ENCODE measurements at places on chromosomes 3 and 15. TPM values are rescaled to one million over a fixed set of nuclear protein-coding genes. Genes with fewer than 3 reads are reported as not detected.

OIP5 gene
- total RNA-seq = 5.7 TPM

ATP10A gene
- total RNA-seq = 0.89 TPM

- peak; percentile 55 for DNase-seq
- peak overlapping the region; percentile 87 for H3K27ac ChIP-seq
- H3K27me3 ChIP-seq = peaks cover 26% of the 10 kb centered on the region
- peaks cover 11% of the 10 kb centered on the region for H3K4me1 ChIP-seq
- no peaks in the 10 kb centered on the region for H3K36me3 ChIP-seq
Observed at GRCh38 chr15:82044373-82045178, 1.2 kb downstream of the MEX3B start.

CHCHD4 gene
- total RNA-seq = 14.5 TPM

APOD gene
- 13.1 TPM for total RNA-seq

GRCh38 chr3:136858381-136858780 lies 3.6 kb upstream of the NCK1 start:
- no peak overlapping the region for H3K4me3 ChIP-seq
- H3K36me3 ChIP-seq = no peaks in the 10 kb centered on the region
- no peaks in the 10 kb centered on the region for H3K27me3 ChIP-seq
- no peak for DNase-seq
- H3K27ac ChIP-seq = no peak overlapping the region

- DNase-seq = peak; percentile 24
- peaks cover 7% of the 10 kb centered on the region for H3K4me1 ChIP-seq
- no peak overlapping the region for H3K4me3 ChIP-seq
Observed at GRCh38 chr3:16482770-16483531, 30.5 kb downstream of the RFTN1 start.

- no peaks in the 10 kb centered on the region for H3K36me3 ChIP-seq
- no peaks in the 10 kb centered on the region for H3K27me3 ChIP-seq
- H3K4me3 ChIP-seq = no peak overlapping the region
- H3K27ac ChIP-seq = no peak overlapping the region
- no peak for DNase-seq
- no peaks in the 10 kb centered on the region for H3K4me1 ChIP-seq
Observed at GRCh38 chr3:163916596-163917560, 1161.4 kb downstream of the SI start.

FOXL2NB gene
- total RNA-seq = not detected

ISLR2 gene
- 0.27 TPM for total RNA-seq

- peaks cover 22% of the 10 kb centered on the region for H3K36me3 ChIP-seq
- no peak for DNase-seq
Observed at GRCh38 chr3:53243165-53243564, 12.7 kb downstream of the TKT start.

PARP3 gene
- 17.0 TPM for total RNA-seq

IL20RB gene
- 0.96 TPM for total RNA-seq

- H3K36me3 ChIP-seq = no peaks in the 10 kb centered on the region
- H3K27me3 ChIP-seq = no peaks in the 10 kb centered on the region
- H3K27ac ChIP-seq = no peak overlapping the region
- no peak for DNase-seq
Observed at GRCh38 chr15:58212909-58213526, 74.8 kb downstream of the AQP9 start.

GRCh38 chr3:121430664-121431215 lies 115.0 kb downstream of the POLQ start:
- H3K4me3 ChIP-seq = no peak overlapping the region
- H3K27me3 ChIP-seq = no peaks in the 10 kb centered on the region
- no peaks in the 10 kb centered on the region for H3K36me3 ChIP-seq
- H3K4me1 ChIP-seq = no peaks in the 10 kb centered on the region

LYSMD2 gene
- total RNA-seq = 7.8 TPM

HCN4 gene
- total RNA-seq = 0.10 TPM

LAMB2 gene
- 83.5 TPM for total RNA-seq
